Cardiac muscle cell (in vitro differentiated cells and primary cell): ENCODE measurements at places on chromosomes 12 and 14.

GRCh38 chr12:89621521-89621920 lies 87.1 kb downstream of the ATP2B1 start:
- DNase-seq, result no peak

GRCh38 chr14:69673104-69673503 lies 61.7 kb downstream of the SUSD6 start:
- DNase-seq, result no peak

- DNase-seq, result peak; percentile 65
Observed at GRCh38 chr12:55729819-55730818, 1.3 kb upstream of the CD63 start.

DNA sequence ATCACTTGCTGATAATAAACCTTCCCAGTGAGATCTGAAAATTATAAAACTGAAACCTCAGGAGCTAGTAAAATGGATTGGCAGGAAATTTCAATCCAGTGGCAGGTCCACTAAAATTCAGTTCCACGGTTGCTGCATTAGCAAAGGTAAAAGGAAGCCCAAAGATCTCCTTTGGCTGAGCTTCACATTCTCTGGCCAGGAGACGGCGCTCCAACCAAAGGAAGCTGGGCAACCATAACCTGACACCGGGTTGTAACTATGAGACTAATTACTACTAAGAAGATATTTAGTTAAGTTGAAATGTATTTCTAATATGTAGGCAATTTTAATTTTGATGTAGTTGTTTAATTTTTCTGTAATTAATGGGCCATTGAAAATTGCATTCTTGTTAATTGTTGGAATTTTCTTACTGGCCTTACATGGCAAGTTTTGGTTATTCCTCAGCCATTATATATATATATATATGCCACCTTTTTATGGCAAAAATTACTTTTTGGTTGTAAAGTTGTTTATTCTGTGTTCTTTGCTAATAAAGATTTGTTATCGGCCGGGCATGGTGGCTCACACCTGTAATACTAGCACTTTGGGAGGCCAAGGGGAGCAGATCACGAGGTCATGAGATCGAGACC lies 17.0 kb downstream of the OR8S1 start:
- DNase-seq, result peak; percentile 53

DNA sequence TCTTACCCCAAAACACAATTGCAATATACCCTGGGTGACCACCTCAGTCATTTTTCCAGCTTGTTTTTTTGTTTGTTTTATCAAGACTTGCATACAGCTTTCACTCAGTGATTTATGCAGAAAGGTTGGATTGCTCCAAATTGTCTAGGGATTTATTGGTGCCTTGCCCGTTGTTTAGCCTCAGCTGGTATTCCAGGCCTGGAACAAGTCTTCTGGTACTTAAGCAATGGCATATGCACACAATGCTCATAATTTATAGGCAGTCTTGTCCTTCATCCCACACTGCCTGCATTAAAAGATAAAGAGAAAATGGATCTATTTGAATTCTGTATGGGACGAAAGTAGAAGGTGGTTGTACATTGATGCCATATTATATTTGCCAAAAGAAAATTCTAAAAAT lies 392.5 kb downstream of the ADAMTS20 start:
- no peak for DNase-seq

- no peak for DNase-seq
Observed at GRCh38 chr12:46461459-46461858, 88.9 kb upstream of the SLC38A2 start.

- no peak for DNase-seq
Observed at GRCh38 chr12:131785763-131786330, 42.3 kb upstream of the MMP17 start.

- DNase-seq, result no peak
Observed at GRCh38 chr12:62679608-62680007, 213.0 kb downstream of the MON2 start.

- no peak for DNase-seq
Observed at GRCh38 chr14:94043111-94043755, 17.1 kb downstream of the OTUB2 start.

- no peak for DNase-seq
Observed at GRCh38 chr12:107442326-107442987, 243.1 kb upstream of the PWP1 start.

- no peak for DNase-seq
Observed at GRCh38 chr12:88538250-88538649, 42.0 kb downstream of the KITLG start.

DNA sequence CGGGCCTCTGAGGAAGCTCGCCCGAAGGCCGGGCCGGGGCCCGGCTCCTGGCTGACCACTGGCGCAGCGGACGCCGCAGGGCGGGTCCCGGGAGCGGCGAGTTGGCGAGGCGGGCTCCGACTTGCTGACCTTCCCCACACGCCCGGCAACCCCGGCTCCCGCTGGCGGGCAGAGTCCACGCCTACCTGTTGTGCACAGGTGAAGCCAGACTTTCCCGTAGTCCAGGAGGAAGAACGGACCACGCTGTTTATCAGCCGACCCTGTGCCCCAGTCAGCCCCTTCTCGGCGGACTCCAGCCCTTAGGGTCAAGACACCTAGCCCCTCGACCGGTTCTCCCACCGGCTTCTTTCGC lies 407 bp downstream of the HEATR5A start:
- DNase-seq, result peak; percentile 67
